Right ventricle myocardium superior (tissue), 1 donor: ENCODE measurements at places on chromosomes 5 and 9.

DNA sequence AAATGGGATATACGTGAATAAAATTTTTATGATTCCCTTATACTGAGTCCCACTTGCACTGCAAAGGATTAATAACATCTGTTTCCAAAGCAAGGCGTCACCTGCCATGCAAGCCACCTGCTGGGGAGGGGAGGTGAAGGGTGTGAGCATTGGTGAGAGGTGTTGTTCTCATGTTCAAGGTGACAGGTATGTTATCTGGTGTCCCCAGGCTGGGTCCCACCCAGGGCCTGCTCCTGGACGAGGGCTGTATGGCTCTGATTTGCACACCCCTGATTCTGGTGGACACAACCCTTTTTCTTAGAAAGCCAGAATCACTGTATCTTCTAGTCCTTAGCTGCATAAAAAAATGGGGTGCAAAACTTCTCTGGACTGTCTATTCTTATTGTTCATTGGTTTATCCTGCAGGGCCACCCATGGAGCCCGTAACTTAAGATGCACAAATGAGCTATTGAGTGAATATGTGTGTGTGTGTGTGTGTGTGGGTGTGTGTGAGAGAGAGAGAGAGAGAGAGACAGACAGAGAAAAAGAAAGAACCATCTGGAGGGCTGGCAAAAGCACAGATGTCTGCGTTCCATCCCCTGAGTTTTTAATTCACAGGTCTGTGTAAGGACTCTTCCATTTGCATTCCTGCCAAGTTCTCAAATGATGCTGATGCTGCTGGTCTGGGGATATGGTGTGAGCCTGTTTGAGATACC is 53.7 kb downstream of the SYK start:
- DNase-seq: no peak

DNA sequence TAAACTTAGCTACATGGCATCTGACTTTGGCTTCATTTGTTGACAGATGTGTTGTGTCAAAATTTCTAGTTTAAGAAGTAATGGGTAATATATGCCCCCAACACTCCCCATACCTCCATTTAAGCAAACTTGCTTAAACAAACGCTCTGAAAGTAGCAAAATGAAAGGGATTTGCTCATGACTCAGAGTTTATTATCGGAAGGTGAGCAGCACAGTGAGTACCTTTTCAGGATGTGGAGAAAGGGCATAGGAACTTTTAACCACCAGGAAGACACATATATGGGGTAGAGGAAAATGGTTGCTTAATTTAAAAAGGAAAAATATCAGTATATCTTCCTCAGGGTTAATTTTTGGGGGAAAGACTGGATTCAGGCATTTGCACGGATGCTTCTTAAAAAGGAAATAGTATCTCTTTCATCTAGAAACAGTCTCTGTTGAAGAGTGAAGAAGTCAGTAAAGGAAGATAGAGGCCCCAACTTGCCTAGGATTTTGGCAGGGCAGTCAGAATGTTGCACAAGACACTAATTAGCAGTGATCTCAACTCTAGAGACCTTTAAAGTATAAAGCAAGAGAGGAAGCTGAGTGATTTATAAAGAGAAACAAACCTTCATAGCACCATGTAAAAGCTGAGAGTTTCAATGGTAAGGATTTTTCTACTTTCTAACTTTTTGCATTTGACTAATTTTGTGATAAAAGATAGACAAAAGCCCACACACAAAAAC is 155.1 kb downstream of the TRIO start:
- no peak for DNase-seq

DNA sequence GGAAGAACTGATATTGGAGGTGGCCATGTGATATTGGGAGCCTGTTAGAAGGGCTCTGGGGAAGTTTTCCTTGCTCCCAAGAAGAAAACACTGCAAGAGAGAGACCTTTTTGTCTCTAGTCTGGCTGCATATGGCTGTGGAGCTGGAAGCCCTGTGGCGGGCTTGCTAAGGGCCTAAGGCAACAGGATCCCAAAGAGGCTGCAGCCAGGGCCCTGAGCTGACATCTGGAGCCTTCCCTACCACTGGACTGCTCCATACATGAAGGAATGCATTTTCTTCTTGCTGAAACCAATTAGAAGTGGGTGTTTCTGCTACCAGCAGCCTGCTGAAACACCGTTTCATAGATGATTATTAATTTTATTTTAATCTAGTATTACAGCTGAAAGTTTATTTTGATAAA is 42.2 kb downstream of the GNAQ start:
- no peak for DNase-seq

GRCh38 chr9:37038302-37038942 is 4.4 kb upstream of the PAX5 start:
- no peak for DNase-seq

DNA sequence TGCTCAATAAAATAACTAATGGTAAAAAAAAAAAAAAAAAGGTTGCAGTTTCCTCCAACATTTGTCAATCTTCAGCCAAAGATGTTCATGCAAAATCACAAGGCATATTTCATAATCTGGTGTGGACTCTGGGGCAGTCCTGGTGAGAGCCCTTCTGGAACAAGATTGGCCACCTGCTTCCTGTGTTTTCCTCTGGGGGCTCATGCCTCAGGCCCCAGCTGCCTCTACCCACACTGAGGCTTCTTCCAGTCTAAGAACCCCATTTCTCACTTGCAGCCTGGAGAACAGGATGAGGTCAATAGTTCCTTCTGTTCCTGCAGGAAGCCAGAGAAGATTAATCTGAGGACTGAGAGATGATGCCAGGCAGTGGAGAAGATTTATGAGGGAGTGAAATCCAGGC is 492.6 kb upstream of the BRINP1 start:
- no peak for DNase-seq

GRCh38 chr9:16150938-16151650 is 598.3 kb downstream of the CCDC171 start:
- no peak for DNase-seq

DNA sequence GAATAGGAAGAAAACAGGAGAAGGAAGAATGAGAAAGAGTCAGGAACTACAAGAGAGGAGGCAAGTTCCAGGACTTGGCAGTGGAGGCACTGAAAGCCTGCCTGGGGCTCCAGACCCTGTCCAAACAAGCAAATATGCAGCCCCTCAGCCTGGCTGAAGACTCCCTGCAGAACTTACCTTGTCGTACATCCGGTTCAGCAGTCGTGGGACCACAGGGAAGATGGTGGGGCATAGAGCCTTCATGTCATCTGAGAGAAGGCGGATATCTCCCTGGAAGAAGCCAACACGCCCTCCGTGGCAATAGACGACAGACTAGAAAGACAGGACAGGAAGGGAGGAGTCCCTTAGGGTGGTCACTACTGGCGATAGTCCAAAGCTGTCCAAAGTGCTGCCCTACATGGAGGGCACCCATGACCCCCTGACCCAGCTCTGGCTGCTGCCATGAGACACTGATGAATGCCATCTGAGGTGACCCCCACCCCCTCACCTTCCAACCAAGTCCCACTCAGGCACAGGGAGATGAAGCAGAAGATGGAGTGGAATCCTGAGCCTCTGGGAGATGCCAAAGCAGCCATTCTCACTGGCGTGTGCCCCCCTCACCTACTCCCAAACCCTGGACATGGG is 27.7 kb upstream of the MEIKIN start:
- DNase-seq: no peak

GRCh38 chr9:13744261-13744901 is 464.9 kb upstream of the MPDZ start:
- DNase-seq: no peak

DNA sequence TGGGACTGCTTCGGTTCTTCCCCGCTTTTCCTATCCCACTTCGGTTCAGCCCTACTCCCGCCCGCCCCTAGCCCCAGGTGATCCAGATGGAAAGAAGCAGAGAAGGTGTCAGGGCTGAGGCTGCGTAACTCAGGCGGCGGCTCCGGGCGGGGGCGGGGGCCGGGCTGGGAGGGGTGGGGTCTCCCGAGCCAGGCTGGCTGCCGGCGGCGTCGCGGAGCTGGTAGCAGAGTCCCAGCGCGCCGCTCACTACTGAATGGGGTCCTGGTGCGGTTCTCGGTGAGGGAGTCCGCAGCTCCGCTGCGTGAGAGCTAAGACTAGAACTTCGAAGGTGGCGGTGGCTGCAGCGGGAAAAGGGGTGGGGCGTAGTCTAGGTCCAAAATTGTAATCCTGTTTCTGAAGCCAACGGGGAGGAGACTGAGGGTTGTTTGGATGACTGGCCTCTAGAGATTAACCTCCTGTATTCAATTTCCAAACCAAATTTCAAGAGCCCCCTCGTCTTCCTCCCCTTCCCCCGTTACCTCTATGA is 1.4 kb downstream of the PRR16 start:
- peak; percentile 65 for DNase-seq

GRCh38 chr9:133842174-133842573 is 104.0 kb upstream of the SARDH start:
- peak; percentile 40 for DNase-seq

DNA sequence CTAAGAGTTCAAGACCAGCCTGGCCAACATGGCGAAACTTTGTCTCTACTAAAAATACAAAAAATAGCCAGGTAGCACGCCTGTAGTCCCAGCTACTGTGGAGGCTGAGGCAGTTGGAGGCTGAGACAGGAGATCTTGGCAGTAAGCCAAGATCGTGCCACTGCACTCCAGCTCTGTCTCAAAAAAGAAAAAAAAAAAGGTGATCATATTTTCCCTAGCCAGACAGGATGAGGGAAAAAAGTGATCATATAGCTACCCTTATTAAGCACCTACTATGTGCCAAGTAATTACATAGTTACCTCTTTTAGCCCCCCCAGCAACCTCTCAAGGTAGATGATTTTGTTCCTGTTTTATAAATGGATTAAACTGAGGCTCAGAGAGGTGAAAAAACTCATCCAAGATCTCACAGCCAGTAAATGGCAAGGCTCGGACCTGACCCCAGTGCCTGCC is 18.1 kb upstream of the RPL26L1 start:
- DNase-seq: no peak

DNA sequence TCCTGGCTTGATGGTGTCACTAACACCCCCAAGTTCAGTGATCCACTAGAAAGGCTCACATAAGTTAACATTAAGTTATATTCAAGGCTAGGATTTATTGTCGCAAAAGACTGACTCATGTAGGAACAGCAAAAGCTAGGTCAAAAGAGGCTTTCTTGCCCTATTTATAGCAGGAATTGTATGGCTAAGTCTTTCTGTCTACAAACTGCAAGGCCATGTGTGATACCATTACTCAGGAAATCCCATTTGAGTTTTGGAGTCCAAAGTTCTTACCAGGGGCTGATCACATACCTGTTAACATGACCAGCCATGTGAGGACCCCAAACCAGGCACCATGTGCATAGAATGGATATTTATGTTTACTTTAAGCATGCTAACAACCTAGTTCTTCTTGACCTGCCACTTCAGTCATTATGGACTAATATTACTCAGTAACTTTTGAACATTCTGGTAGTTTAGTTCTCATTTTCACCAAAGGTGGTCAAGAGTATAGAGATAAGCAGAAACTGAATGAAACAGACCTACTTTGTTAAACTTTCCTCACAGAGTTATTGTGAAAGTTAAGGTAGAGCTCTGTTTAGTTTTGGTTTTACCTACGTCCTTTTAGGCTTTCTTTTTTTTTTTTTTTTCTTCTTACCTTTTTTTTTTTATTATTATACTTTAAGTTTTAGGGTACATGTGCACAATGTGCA is 281.1 kb downstream of the FER start:
- no peak for DNase-seq

- no peak for DNase-seq
Measured at GRCh38 chr5:109455598-109456096, 45.9 kb upstream of the PJA2 start.

GRCh38 chr5:1538741-1539392 is 15.1 kb upstream of the LPCAT1 start:
- DNase-seq: peak; percentile 22

DNA sequence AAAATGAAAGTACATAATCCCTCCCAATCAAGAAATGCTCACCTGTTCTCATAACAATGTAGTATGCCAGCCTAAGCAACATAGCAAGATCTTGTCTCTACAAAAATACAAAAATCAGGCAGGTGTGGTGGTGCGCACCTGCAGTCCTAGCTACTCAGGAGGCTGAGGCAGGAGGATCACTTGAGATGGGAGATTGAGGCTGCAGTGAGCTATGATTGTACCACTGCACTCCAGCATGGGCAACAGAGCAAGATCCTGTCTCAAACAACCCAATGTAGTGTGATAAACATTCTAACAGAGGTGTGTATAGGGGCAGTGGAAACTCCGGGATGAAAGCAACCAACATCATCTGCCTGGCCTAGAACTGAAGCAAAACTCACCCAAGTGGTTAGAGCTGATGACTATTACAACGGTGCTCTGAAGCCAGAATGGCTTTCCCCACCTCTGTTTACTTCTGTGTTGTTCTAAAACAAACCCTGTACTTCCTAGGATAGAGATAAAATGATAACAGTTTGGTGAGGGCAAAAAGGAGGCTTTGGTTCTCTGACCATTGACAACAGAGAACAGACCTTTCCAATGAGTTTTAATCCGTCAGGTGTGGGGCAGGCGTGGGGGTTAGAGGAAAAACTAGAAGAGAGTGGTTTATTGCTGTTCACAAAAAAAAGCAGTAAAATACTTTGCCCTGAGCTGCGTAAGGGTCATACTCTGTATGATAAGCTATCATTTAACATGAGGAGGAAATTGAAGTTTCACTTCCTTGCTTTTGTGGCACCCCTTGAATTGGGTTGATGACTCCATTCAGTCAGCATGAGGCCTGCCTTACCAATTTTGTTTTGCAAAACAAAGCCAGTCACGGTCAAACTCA is 18.9 kb downstream of the WNT8A start:
- no peak for DNase-seq

GRCh38 chr5:83964271-83964670 is 243.6 kb upstream of the HAPLN1 start:
- no peak for DNase-seq

DNA sequence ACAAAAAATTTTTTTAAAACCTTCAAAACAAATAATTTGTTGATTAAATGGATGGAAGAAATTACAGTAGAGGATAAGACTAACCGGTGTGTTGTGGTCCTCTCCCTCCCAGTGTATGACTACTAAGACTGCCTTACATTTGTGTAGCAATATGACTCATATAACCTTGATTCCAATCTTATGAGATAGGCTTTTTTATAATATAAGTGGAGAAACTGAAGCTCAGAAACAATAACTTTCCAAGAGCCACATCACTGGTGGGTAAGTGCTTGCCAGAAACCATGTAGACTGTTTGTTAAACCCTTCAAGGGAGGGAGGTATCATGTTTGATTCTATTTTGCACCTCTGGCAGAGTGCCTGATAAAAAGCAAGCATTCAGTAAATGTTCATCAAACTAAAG is 47.5 kb downstream of the NLN start:
- no peak for DNase-seq

DNA sequence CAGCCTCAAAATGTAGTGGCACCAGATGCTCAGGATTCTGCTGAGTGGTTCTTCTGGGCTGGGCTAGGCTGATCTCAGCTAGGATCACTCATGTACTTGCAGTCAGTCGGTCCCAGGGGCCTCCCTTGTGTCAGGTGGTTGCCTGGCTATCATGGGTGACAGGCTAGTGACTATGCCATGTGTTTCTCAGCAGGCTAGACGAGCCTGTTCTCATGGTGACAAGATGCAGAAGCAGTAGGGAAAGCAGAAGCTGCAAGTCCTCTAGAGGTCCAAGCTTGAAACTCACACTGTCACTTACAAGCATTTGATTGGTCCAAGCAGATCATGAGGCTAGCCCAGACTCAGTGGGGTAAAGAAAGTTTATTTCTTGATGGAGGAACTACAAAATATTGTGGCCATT is 15.2 kb upstream of the KCNMB1 start:
- no peak for DNase-seq

GRCh38 chr9:68545033-68545705 is 4.5 kb upstream of the TMEM252 start:
- DNase-seq: no peak
